ENCODE measurements at places on chromosomes 16 and 17.

DNA sequence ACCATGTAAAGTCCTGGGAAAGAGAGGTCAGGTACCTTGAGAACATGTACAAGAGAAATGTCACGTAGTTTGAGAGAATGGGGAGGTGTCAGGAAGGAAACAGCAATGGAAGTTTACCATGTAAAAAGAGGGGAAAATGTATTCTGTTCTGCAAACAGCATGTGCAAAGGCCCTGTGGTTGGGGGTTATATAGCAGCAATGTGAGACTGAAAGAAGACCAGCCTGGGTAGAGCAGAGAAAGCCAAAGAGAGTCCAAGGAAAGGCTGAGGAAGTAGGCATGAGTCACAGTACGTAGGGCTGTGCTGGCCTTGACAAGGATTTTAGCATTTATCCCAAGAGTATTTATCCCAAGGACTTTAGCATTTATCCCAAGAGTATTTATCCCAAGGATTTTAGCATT lies 141.3 kb upstream of the CACNG3 start:
- no peak for DNase-seq

DNA sequence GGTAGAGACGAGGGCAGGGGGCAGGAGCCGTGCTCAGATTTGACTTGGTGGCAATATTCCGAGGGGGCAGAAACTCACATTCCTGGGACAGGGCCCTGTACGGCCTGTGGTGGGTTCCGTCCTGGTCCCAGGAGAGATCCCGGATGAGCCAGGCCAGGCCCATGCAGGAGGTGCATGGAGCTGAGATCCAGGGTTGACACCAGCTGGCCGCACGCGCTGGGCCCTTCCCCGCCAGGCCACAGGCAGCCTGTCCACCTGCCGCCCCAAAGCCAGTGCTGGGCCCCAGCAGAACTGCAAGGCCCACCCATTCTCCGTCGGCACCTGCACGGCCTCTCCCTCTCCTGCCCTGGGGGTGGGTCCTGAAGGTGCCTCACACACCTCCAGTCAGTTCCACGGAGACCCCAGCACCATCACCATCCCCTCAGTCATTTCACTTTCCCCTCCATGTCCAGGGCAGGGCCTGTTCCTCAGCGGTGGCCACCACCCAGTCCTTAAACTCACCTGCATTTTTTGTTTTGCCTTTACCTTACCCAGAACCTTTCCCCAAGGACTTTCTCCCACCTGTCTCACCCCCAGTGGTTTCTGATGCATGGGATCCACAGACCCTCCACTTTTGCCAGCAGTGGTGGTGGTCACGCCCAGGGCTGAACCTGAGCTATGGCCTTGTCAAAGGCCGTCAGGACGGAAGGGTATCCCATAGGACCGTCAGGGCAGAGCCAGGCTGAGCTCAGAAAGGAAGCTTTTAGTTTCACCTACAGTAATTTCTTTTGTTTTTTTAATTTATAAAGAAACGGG lies 25.1 kb upstream of the CDH15 start:
- no peak for DNase-seq

GRCh38 chr16:22198547-22199293 lies 7.4 kb upstream of the EEF2K start:
- no peak for DNase-seq

GRCh38 chr16:56773532-56773931 lies 43.6 kb downstream of the NUP93 start:
- DNase-seq, result no peak

DNA sequence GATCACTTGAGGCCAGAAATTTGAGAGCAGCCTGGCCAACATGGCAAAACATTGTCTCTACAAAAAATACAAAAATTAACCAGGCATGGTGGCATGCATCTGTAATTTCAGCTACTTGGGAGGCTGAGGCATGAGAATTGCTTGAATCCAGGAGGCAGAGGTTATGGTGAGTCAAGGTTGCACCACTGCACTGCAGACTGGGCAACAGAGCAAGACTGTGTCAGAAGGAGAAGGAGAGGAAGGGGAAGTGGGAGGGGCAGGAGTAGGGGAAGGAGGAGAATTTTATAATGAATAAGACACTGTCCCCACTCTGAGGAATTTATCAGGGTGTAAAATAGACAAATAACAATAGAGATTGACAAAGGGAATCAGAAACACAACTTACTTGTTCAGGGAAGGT lies 440.6 kb upstream of the DYNLRB2 start:
- DNase-seq, result no peak

- peak; percentile 10 for DNase-seq
Measured at GRCh38 chr17:75032720-75033280, 14.0 kb downstream of the ATP5PD start.

GRCh38 chr17:16584273-16584995 lies 15.4 kb upstream of the ZNF287 start:
- DNase-seq, result peak; percentile 88

DNA sequence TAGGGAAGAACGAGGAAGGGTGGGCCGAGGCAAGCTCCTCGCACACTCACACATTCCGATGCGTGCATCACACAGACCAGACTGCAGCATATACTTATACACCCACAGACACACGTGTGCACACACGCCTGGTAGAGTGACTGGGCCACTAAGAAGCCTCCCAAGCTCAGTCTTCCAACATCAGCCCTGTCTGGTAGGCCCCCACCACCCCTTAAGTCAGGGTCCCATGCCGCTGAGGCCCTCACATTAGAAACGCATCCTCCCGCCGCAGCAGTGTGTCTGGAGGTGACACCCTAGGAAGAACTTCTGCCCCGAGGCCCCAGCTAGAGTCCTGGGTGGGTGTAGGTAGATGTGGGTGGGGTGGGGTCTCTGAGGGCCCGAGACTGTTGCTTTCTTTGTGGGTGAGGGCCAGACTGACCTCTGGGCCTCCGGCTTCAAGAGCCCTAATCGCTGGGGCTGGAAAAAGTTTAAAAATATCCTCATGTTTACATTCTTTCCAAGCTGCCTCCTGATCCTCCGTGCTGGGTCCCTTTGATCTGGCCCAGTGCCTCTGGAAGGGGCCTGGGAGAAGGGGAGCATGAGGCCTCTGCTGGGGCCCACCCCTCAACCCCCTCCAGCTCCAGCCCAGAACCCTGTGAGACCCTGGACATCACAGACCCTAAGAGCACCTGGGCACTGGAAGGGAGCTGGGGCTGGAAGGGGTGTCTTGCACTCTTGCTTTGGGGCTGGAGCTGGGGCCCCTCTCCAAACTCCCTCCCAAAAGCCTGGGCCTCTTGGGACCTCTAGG lies 13.6 kb downstream of the CDH16 start:
- no peak for DNase-seq

DNA sequence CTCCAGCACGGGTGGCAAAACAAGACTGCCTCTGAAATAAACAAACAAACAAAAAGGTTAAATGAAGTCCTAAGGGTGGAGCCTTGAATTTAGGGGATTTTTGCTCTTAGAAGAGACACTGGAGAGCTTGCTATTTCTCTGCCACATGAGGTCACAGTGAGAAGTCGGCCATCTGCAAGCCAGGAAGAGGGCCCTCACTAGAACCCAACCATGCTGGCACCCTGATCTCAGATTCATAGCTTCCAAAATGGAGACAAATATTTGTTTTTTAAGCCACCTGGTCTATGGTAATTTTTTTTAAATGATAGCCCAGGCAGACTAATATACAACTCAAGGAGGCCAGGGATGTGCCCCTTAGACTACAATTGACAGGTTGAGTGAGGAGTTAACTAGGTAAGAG lies 255.5 kb downstream of the XYLT1 start:
- DNase-seq, result no peak

DNA sequence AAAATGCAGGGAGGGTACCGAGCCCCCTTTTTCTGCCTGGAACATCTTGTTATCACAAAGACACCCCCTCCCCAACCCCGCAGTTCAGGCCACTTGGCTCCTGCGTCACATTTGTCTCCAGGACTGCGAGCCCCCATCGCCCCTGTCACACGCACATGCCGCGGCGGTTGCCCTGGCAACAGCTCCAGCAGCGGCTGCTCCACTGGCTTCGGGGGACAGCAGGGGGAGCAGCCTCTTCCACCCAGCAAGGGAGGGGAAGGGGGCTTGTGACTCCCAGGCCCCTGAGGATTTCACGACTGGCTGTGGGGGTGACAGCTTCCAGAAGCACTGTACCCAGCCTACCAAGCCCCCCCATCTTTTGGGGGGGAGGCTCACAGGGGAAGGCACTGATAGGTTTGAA lies 2.6 kb downstream of the BAIAP3 start:
- no peak for DNase-seq

DNA sequence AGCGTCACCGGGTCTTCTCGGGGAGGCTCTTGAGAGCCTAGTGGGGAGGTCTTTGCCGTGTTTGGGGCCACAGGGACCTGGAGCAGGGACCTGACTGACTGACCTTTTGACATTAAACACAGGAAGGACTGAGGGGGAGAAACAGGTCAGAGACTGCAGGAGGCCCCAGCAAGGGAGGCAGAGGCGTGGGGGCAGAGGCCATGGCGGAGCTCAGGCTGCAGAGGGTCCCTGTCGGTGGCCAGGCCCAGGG lies 41.6 kb upstream of the GSE1 start:
- DNase-seq, result no peak

- peak; percentile 7 for DNase-seq
Measured at GRCh38 chr17:35214631-35215273, 20.6 kb upstream of the SLC35G3 start.

DNA sequence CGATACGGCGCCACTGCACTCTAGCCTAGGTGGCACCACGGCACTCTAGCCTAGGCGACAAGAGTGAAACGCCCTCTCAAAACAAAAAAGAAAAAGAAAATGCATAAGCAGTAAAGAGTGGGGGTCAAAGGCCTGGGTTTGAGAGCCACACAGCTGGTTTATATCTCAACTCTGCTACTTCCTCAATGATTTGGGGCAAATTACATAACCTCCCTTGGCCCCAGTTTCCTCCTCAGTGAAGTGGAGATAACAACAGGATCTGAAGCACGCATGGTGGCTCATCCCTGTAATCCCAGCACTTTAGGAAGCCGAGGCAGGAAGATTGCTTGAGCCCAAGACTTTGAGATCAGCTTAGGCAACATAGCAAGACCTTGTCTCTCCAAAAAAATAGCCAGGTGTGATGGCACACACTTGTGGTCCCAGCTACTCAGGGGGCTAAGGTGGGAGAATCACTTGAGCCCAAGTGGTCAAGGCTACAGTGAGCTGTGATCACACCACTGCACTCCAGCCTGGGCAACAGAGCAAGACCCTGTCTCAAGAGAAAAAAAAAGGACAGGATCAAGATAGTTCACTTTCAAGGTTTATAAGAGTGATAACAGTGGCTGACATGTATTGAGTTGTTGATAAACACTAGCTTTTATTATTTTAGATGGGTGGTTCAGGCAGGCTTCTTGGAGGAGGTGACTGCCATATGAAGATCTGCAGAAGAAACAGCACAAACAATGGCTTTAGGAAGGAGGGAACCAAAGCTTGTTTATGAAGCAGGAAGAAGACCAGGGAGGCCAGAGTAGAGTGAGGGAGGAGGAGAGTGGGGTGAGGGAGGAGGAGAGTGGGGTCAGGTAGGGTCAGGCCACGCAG lies 8.5 kb upstream of the COG1 start:
- no peak for DNase-seq
